ENCODE measurements at places on chromosomes 6 and 20. TPM values are rescaled to one million over a fixed set of nuclear protein-coding genes. Genes with fewer than 3 reads are reported as not detected.

KCNB1 gene
- 0.10 TPM for total RNA-seq

RIMS4 gene
- total RNA-seq: not detected

SLC32A1 gene
- total RNA-seq: not detected

CRYBG1 gene
- total RNA-seq: 33.6 TPM

MATN4 gene
- not detected for total RNA-seq

FABP7 gene
- not detected for total RNA-seq

OR2J3 gene
- total RNA-seq: not detected

- DNase-seq: no peak
Measured at GRCh38 chr20:4326195-4327065, 311.1 kb upstream of the RNF24 start.

DNA sequence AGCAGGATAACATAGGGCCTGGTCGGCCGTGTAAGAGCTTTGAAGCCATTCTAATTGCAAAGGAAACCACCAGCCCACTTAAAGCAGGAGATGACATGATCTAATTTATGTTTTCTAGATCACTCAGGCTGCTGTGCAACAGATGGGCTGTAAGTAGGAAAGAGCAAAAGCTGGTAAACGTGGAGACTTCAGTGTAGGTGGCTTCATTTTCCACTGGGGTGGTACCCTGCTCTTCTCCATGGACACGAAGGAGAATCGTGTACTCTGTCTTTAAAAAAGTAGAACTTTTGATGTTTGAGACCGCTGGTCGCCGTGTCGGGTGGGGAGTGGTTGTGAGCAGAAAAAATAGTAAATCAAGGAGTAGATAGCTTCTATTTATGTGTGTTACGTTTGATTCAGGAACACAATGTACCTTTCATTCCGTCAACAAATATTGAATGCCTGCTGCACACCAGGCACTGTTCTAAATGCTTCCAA, 6.4 kb downstream of the CASS4 start:
- no peak for DNase-seq

DNA sequence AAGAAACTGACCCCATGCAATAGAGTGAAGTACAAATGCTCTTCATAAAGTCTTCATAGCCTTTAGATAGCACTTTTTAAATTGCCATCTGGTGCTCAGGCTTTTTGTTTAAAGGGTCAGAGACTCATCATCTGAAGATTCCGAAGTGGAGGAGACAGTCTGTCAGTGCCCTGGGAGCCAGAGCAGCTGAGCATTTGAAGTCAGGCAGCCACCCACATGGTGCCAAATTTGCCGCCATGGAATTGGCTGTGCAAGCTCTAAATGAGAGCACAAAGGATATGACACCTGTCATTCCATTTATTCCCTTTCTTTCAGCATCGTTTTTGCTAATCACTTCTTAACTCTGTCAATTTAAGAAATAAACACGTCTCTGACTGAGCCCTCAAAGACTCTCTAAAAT, 32.8 kb upstream of the CEP162 start:
- no peak for DNase-seq

GRCh38 chr6:152170702-152171667, 363.5 kb downstream of the ESR1 start:
- DNase-seq: no peak

- DNase-seq: no peak
Measured at GRCh38 chr20:54122189-54122588, 51.6 kb downstream of the CYP24A1 start.

DNA sequence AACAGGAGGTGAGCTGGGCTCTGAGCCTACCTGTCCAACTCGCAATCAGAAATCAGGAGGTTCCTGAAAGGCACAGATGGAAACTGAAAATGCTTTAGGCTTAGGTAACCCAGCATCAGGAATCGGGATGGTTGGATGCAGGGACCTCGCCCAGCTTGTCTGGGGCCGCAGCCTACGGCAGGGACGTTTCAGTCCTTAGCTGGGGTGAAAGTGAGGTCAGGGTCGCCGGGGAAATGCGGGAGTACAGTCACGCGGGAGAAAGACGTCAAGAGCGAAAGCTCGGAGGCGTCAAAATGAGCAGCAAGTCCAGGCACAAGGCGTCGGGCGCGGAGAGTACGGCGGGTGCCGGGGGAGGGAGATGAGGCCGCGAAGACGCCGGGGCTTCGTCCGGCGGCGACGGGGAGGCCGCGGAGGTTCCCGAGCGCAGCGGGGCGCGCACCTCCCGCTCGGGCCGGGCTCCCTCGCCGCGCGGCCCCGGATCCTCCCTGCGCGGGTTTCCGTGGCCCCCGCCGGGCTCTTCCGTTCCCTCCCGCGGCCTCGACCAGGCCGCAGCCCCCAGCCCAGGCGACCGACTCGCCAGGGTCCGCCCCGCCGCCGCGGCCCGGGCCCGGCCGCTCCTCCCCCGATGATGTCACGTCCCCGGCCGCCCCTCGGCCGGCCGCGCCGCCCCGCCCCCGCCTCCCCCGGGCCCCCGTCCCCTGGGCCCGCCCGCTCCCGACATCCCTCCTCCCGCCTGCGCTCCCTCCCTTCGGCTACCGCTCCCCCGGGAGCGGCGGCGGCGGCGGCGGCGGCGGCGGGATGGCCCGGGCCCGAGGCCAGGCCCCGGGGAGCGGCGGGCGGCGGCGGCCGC, at the start of gene EBF4:
Gene EBF4 (plus strand): TSS at position 745 of the 850 bp plus-strand sequence. CDS start 866 bp downstream, outside the sequence.
- peak; percentile 23 for DNase-seq

DNA sequence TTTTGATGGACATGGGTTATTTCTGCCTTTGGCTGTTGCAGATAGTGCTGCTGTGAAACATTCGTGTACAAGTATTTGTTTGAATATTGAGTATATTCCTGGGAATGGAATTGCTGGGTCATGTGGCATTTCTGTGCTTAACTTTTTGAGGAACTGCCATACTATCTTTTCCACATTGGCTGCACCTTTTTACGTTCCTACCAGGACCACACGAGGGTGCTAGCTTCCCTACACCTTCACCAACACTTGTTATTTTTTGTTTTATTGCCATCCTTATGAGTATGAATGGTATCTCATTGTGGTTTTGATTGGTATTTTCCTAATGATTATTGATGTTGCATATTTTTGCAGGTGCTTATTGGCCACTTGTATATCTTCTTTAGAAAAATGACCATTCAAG, 47.8 kb upstream of the PLCG1 start:
- no peak for DNase-seq

DNA sequence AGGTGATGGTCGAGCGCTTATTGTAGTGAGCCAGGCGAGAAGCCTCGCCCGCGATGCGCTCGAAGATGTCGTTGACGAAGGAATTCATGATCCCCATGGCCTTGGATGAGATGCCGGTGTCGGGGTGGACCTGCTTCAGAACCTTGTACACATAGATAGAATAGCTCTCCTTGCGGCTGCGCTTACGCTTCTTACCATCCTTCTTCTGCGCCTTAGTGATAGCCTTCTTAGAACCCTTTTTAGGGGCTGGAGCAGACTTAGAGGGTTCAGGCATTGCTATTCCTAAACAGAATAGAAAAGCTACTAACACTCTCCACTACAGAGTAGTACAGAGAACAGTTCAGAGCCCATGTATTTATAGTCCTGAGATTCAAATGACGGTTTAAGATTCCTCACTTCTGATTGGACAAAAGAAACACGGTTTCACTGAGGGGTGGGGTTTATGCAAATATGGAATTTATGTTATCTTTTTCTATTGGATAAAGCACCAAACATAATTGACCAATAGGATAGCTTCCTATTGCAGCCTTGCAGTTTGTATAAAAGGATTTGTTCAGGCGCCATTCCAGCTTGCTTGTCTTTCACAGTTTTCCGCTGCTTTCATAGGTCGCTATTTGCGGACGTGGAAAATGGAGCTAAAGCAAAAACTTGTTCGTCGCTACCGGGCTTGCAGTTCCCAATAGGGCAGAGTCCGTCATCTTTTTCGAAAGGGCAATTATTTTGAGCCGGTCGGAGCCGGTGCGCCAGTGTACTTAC, 43.7 kb upstream of the HFE start:
- DNase-seq: peak; percentile 53

DNA sequence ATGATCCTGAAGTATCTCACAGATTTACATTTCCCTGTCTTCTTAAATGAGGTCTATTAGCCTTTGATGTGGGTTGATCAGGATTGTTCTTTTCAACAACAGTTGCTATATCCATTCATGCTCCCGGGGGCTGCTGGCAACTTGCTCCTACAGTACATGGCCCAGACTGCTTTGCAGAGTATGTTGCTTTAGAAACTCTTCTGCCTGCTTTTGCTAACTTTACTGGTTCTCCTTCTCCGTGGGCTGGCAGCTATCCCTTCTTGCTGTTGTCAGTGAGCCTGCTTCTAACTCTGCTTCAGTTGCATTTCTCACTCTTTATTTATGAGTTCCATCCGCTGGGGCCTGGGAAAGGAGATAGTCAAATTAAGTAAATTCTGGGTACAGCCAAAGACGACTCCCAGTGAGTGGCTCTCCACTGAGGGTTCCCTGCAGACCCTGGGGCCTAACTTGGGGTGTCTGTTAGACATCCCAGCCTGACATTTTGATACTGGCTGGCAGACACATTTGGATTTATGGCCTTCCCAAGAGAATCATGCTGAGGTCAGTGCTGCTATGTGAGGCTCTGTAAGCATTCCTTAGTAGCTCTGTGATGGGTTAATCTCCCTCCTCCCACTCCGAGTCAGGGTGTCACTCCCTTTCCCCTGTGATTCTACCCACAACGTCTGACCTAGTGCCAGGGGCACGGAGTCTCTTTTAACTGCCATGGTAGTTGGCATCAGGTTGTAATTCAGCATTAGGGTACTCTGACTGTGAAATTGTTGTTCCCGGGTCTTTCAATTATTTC, 73.6 kb downstream of the SLX4IP start:
- DNase-seq: no peak

DNA sequence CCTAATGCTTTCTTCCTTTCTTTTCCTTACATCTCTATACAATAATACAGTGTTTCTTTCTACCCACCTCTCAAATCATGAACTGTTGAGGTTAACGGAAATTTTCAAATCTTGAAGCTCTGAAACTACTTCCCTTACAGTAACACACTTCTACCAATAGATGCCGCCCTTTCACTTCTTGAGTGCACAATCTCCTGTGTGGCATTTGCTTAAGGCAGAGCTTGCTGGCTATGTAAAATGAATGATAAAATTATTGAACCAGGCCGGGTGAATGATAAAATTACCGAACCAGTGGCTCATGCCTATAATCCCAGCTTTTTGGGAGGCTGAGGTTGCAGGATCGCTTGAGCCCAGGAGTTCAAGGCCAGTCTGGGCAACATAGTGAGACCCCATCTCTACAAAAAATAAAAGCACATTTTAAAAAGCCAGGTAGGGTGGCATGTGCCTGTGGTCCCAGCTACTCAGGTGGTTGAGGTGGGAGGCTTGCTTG, 56.8 kb downstream of the KCNS1 start:
- no peak for DNase-seq

DNA sequence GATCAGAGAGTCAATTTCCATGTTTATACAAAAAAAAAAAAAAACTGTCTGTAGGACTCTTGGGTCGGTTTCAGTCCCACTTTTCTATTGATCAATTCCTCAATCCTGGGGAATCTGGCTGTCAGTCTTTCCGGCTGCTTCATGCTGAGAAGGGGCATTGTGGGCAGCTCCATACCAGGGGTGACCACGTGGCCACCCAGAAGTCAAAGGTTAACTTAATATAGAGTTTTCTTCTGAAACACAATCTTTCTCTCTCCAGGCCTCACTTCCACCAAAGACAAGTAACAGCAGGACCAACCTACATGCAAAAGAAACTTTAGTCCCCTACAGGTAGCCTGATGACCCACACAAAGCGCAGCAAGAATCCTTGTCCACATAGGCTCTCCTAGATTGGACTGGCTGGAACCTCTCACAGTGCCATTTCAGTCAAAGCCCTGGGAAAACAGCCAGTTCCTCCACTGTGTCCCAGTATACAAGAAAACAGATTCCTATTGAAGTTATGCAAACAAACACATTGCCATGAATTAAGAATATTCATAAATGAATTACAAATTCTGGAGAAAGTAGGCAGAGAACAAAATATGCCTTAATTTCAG, 18.5 kb upstream of the SERPINB9 start:
- no peak for DNase-seq

All from activated B cell treated with CpG ODN at 0.5 μM for 24 hours (primary cell).